Right renal cortex interstitium (tissue), 3 donors: ENCODE measurements at places on chromosomes 7 and 10.

DNA sequence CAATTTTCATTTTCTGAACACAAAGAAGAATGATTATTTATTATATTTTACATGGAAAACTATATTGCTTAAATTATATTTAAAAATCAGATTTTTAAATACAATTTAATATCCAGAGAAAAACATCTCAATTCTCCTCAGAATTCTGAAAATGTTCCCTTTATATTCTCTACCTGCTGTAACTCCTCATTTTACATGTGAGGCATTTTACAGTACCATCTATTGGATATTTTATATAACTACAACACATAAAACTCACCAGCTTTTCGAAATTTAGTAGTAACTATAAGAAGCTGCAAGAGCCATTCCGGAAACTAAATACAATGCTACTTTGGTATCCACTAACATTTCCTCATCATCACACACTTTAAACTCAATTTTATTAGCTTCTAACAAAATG lies 264.6 kb downstream of the DGKB start:
- DNase-seq = no peak

DNA sequence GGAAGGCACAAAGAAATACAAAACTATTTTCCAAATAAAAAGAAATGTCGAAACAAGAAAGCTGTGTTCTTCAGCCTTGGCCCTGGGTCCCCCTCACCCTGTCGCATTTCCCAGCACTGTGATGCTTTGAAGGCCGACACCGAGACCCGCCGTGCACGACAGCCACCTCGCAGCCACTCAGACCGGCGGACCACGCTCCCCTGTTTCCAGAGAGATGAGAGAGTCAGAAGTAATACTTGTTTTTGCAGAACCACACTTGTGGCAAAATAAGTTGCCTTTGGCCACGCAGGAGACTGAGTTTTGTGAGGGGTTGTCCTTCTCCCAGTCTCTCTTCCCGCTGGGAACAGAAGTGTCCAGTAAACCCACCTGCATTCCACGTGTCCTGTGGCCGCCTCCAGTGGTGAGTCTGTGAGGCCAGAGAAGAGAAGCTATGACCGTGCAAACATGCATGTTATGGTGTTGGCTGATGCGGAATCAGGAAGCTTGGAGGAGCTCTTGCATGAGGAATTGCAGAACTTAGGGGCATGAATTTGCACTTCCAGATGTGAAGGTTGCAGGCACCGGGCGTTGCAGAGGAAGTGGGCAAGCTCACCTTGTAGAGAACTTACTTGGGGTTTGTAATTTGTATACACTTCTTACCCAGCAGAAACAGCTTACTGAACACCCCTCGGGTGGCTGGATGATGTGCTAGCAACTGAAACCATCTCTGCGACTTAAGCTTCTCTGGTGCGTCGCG lies 194.5 kb downstream of the EBF3 start:
- DNase-seq = no peak

GRCh38 chr7:1050956-1051690 lies 6.8 kb downstream of the GPR146 start:
- DNase-seq = no peak

DNA sequence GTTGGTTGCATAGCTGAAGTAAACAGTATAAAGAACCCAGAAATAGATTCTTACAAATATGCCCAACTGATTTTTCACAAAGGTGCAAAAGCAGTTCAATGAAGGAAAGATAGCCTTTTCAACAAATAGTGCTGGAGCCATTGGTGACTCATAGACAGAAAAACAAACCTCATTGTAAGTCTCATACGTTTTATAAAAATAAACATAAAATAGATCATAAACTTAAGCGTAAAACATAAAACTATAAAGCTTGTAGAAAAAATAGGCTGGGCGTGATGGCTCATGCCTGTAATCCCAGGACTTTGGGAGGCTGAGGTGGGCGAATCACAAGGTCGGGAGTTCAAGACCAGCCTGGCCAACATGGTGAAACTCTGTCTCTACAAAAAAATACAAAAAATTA lies 318.8 kb upstream of the IGFBP3 start:
- DNase-seq = no peak

- DNase-seq = no peak
These were observed 73.6 kb downstream of the MAD1L1 start for GRCh38 chr7:2159176-2159520.

DNA sequence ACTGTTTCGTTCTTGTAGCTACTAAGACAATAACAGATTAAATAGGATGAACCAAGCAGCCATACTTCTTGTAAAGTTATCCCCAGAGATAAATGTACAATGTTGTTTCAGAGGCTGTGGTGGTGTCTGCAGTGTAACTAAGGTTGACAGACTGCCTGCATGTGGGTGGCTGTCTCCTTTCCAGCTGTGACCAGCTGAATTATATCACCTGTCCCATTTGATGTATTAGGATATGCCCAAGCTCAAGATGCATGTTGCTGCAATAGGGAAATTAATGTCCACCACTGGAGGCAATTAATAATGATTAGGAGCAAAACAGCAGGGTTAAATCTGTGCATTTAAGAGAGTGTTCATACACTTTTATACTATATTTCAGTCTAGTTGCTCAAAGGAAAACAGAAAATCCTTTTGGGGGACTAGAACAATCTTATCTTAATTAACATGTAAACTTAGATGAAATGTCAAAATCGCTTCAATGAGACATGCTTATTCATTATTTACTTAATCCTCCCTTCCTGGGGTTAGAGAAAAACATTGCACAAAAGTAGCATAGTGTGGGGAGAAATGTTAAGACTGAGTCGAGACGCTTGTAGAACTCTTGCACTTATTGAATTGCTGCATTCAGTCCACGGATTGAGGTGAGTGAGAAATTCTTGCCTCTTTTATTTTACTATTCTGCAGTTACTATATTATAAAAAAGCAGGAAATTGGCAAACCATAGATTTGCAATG lies 269.0 kb downstream of the SNX10 start:
- DNase-seq = no peak

DNA sequence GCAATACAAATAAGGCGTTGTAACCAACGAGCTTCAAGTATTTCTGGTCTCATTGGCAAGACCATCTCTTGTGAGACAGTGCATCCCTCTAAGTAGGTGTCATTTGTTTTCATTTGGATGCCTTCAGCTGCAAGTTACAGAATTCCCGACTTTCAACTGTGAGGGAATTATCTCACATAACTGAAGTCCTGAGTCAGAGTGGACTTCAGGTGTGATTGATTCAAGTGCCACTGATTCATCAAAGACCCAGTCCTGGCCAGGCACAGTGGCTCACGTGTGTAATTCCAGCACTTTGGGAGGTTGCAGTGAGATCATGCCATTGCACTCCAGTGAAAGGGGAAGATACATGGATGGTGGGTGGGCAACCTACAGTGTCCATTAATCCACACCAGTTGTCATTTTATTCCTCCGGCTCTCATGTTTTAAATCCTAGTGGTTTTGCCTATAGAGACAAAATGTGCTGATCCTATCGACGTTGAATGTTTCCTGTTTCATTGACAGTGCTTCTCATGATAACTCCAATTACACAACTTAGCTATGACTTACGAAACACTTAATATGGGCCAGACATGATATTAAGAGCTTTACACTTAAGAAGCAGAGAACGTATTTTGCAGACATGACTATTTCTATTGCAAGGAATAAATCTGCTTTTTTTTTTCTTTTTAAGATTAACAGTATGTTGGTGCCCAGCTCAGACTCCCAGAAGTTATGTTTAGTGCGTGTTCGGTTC lies 268.0 kb downstream of the FRMD4A start:
- DNase-seq = no peak

GRCh38 chr7:36506820-36507219 lies 117.2 kb downstream of the ANLN start:
- no peak for DNase-seq

DNA sequence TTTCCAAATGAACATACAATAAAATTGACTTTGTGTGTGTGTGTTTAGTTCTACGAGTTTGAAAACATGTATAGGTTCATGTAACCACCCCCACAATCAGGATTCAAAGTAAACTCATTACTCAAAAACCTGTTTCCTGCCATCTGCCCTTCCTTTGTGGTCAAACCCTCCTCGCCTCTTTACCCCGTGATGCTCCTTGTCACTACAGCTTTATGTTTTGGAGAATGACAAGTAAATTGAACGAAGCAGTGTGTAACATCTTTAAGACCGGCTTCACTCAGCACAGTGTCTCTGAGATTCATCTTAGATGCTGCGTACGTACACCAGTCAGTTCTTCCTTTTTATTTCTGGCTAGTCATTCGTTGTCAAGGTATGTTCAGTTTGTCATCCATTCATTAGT lies 54.6 kb upstream of the MKI67 start:
- DNase-seq = no peak

DNA sequence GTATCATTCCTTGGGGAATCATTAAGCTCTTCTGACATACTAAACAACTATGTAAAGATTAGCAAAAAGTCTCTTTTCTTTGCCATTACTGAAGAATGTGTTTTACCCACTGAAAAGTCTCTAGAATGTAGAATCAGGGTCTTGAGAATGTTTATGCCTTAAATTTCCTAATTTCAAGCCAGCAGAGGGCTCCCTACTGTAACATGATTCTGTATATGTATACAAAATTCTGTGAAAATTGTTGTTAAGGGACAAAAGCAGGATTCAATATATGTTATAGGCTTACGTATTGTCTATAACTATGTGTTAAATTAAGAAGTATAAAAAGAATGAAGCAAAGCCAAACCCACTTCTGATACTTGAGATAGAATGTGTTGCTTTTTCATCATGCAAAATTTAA lies 296.9 kb upstream of the DGKB start:
- DNase-seq = no peak

GRCh38 chr10:128463991-128464760 lies 338.0 kb upstream of the MKI67 start:
- DNase-seq = no peak

DNA sequence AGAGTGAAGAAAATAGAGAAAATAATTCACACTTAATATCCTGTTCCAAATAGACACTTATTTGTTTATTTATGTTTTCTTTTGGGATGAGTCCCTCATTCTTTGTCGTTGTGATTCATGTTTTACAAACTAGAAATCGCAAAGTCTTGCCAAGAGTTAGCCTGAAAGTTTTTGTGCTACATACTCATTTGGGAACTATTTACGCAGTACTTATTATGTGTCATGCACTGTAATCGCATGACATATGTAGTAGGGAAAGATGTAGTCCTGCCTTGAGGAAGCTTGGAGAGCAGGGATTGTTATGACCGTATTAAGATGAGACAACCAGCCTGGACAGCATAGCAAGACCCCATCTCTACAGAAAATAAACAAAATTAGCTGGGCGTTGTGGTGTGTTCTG lies 189.3 kb downstream of the ABCA13 start:
- DNase-seq = no peak

DNA sequence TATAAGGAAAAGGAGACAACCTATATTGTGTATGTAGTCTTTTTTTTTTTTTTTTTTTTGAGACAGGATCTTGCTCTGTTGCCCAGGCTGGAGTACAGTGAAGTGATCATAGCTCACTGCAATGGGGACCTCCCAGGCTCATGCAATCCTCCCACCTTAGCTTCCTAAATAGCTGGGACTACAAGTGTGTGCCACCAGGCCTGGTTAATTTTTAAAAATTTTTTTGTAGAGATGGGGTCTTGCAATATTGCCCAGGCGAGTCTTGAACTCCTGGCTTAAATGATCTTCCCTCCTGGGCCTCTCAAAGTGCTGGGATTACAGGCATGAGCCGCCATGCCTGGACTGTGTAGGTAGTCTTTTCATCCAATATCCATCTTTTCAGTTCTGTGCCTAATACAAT lies 78.7 kb upstream of the ARHGAP21 start:
- DNase-seq = no peak

- no peak for DNase-seq
These were observed 61.0 kb upstream of the AOAH start for GRCh38 chr7:36784991-36785940.

DNA sequence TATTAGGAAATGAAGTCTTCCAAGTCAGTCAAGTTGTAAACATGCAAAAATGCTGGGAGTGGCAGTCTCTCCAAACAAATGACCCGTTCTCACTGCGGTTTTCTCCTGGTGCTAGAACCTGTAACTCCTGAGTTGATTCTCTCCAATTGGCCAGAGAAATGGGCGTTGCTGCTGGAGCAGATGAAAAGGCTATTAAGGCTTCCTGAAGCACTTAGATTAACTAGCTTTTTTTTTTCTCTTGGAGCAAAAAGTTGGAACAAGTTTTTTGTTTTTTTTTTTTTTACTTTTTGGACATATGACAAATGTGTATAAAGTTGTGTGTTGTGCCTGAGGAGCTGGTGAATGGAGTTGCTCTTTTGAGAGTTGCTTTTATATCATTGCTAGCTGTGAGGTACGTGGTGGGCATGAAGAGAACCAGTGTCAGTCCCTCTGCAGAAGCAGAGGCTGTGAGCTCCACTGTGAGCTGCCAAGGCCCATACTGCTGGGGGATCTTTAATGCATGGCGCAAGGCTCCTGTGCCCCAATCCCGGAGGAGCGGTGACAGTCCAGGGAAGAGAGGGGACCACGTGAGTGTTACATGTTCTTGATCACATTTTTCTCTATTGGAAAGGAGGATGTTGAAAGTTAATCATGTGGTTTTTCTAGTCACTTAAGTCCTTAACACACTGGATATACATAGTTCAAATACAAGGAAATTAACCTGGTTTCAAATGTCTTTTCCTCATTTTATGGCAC lies 393.6 kb upstream of the GALNT17 start:
- DNase-seq = no peak

- no peak for DNase-seq
These were observed 45.3 kb downstream of the DGKI start for GRCh38 chr7:137801491-137801890.

DNA sequence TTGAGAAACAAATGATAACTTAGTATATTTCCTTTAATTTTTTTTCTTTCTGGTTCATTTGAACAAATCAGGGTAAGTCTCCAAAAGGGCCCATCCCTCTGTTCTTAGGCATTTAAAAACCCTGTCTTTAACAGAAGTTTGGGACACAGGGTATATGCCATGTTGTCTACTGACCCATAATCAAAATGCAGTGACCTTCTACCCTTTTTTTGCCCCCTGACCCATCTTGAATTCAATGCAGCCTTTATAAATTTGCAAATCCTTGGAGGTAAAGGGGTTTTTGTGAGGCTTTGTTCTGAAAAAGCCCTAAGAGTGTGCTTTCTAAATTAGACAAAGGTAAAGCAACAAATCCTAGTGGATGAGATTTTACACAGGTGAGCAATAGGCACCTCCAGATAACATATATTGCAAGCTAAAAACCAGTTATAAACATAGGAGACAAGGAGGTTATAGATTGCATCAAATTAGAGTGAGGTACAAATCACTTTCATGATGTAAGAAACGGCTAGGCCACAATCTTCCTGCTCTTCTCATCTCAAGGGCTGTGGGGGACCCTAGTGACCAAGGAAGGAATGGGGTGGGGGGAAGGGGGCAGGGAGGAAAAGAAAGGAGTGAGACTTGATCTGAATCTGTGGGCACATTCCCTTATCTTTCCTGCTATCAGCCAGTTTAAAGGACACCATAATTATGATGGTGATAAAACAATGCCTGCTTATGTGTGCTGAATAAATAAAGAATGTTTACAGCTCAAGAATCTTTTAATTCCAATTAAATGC lies 2.7 kb downstream of the SKIDA1 start:
- DNase-seq = no peak

DNA sequence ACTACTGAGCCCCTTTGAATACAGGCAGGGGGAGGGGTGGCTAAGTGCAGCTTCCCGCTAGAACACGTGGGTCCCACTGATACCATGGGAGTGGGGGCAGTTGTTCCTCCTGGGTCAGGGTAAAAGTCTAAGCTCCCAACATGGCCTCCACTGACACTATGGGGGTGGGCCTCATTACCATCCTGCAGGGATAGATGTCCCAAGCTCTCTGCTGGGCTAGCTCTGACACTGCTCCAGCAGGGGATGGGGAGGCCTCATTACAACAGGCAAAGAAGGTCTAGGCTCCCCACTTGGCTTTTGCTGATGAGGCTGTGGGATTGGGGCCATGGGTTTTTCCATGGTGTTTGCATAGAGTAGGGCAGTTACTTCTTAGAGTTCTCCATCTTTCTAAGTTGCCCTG lies 51.5 kb downstream of the STK17A start:
- no peak for DNase-seq
